ENCODE measurements at places on chromosomes 5 and 9.

DNA sequence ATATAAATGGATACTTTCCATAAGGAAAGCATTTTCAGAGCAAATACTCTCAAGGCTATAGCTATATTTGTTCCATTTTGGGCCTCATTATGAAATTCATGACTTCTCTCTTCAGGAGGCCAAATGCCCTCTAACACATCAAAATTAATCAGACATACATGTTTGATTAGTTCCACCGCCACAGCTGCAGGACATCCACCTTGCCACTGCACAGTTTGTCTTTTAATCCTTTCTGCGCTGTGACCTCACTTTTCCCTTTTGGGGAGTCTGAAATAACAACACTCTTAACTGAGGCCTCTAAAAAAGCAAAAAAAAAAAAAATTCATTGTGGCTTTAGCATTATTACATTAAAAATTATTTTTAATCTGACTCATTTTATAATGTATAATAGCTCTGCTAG, 279.1 kb upstream of the CDH12 start:
- no peak for DNase-seq

GRCh38 chr5:132639706-132640130, 18.3 kb upstream of the IL13 start:
- DNase-seq, result no peak

- DNase-seq, result no peak
Measured at GRCh38 chr9:114281473-114282103, 41.3 kb upstream of the ORM1 start.

DNA sequence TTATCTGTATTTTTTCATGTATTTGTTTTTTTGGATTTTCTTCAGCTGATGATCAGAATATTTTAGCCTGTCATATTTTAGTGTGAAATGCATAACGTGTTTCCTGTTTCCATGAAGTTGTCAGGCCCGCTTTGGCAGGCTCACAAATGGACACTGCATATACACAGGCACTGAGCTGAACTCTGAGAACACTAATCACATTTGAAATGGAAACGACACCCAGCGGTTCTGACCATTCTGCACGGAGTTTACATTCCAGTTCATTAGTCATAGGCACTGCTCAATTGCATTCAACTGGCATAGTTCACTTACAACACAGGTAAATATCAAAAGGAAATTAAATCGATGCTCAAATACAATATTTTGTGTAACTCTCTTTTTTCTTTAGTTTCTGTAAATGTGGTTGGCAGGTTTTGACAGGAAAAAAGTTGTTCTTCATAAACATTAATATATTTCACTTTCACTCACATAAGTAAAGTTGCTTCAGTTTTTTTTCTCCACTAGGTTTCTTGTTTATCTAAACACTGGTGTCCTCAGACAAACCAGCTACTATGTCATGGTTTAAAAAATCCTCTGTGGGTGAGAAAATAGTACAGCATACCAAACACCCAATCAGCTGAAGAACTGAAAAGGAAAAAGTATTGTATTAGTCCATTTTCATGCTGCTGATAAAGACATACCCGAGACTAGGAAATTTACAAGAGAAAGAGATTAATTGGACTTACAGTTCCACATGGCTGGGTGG, 559.0 kb upstream of the DAP start:
- peak; percentile 18 for DNase-seq

DNA sequence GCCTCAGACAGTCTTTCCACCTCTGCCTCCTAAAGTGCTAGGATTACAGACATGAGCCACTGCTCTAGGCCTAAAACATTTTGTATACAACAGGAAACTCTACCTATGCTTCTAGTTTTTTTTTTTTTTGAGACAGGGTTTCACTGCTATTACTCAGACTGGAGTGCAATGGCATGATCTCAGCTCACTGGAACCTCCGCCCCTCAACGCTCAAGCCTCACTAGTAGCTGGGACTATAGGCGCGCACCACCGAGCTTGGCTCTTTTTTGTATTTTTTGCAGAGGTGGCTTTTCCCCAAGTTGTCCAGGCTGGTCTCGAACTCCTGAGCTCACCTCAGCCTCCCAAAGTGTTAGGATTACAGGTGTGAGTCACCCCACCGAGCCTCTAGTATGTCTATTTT, 5.4 kb downstream of the HSPA9 start:
- DNase-seq, result no peak
